ENCODE measurements at places on chromosomes 3 and 15.

- no peak for DNase-seq
Measured at GRCh38 chr3:109480014-109480413, 142.7 kb upstream of the DPPA4 start.

DNA sequence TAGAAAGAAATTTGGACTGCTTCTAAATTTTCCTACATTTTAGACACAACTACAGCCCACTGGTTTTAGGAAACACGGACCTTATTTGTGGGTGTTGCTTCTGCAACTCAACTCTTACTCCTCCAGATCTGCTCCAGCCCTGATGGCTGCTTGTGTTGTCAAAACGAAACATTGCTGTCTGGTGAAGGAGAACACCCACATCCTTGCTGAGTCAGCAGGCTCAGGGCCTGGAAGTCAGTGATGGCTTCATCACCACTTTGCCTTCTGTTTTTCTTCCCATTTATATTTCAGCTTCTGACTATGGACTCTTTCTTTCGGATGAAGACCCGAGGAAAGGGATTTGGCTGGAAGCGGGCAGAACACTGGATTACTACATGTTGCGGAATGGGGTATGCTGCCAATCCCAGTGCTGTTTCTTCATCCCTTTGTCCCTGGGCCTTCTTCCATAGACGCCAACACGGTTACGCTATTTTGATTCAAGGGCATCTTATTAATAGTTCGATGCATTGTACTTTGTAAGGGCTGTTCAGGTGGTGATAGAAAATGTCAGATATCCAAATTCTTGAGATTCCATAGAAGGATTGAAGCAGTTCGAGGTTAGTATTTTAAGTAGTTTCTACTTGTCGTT lies 392.6 kb upstream of the TPM1 start:
- DNase-seq = peak; percentile 55

GRCh38 chr15:81280696-81281455 lies 43.1 kb downstream of the STARD5 start:
- DNase-seq = no peak

DNA sequence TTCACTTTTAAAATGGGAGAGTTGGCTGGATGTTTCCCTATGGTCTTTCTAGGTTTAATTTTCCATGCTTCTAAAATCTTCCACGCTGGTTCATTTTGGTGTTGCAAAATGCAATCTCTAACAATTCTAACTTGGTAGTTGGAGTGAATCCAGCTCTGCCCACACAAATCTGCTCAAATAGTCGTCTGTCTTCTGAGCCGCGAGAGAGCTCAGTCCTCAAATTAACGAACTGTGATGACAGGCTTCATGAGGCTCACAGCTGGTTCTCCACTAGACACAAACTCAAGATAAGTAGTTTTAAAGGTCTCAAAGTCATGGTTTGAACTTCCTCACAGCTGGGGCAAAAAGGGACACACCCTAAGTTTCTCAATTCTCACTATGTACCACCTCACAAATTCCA lies 178.6 kb upstream of the LYSMD4 start:
- no peak for DNase-seq

DNA sequence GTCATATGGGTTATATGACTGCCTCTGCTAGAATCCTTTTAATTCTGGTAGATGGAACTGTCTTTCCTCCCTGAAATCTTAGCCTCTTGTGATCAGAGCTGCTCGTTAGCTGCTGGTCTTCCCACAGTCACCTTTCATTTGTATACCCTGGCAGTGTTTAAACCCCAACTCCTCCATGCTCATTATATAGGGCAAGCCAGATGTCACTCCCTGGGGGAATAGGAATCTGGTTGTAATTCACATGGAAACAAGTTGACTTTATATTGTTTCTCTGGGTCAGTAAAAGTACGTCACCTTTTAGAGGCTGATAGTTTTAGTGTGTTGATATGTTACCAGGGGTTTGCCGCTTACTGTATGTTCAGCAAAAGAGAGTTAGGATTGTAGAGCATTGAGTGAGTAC lies 103.5 kb downstream of the ITPR1 start:
- DNase-seq = no peak

DNA sequence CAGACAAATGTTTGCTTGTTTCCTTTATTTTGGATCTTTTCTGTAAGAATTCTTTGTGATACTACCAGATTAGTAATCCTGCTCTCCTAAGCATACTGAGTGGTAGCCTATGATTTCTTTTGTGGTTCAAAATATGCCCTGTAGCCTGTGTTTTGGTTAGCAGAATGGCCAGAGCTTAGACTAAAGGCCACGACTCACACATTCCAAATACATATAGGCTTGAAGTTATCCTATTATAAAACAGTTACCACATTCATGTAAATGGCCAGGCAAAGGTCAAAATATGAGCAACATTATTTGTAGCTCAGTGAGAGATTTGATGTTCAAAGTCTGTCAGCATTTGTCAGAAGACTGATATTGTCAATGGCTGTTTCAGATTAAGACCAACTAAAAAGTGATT lies 84.5 kb downstream of the MITF start:
- DNase-seq = no peak

DNA sequence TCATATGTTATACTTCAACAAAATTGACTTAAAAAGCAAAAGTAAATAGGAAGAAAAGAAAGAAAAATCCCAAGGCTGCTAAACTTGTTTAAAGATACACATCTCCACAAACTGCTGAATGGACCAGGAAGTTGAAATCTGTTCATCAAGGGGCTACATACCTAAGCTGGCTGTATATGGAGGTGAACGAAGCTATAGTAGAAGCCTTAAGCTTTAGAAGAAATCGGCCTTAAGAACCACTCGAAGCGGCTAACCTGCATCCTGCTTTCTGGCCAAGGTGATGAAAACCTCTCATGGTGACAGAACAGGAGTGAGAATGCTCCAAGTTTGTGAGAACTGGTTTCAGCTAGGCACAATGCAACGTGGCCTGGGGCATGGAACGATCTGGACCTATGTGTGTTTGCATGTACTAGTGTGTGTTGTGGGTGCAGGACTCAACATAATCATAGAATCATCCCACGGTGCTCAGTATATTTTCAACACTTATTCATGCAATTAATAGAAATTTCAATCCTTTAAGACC lies 31.3 kb upstream of the SPTBN5 start:
- DNase-seq = no peak

GRCh38 chr15:28208583-28208982 lies 109.5 kb upstream of the OCA2 start:
- no peak for DNase-seq

DNA sequence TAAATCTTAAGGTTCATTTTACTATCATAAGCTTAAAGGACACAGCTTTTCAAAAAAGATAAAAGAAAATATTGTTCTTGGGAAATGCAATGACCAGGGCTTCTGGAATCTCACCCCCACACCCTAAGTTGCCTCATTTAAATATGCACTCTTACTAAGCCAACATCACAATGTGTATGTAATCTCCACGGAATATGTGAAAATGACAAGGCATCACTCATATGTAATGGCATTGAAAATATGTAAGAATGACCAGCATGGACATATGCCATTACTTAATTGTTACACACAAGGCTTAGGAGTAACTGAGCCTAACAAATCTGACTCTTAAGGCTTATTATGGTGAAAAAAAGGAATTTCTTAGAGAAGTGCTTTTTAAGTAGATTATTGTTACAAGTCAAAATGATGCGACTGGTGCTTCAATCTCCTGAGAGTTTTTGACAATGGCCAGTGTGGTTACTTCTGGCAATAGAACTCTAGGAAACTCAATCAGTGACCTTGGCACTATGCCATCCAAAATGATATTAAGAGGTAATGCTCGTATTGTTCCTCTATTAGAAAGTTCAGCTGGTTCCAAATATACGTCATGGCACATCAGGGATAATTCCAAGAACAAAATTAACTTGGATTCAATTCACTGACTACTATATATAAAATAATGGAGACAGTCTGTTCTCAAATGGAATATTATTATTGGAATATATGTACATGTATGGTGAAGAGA lies 290.0 kb upstream of the PLSCR5 start:
- peak; percentile 2 for DNase-seq

DNA sequence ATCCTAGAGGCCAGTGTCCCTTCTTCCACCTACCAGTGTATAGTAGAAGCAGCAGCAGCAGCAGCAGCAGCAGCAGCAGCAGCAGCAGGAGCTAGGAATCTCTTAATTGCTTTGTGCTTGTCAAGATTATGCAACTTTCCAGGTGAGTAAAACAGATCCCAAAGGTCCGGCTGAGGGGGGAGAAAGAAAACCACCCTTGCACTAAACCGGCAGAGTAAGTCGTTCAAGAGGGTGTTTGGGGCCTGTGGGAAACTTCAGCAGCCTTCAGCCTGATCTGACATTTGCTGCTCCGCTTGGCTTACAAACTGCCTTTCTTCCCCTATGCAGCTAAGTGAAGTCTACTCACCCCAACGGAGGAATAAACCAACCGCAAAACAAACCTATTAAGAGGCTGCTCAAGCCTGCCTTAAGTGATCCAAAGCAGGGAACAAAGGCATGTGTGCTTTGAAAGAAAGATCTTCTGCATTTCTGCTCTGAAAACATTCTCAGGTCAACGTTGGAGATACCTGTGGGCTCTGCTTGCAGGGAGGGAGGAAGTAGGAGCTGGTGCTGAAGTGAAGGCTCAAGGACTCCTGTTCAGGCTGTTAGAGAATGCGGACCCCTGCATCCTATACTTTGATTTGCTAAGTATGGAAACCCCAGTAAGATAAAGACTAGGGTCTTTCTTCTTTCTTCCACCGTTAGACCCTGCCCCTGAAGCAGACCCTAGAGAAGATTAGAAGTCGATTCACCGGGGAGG lies 35.7 kb upstream of the DLG1 start:
- DNase-seq = no peak

DNA sequence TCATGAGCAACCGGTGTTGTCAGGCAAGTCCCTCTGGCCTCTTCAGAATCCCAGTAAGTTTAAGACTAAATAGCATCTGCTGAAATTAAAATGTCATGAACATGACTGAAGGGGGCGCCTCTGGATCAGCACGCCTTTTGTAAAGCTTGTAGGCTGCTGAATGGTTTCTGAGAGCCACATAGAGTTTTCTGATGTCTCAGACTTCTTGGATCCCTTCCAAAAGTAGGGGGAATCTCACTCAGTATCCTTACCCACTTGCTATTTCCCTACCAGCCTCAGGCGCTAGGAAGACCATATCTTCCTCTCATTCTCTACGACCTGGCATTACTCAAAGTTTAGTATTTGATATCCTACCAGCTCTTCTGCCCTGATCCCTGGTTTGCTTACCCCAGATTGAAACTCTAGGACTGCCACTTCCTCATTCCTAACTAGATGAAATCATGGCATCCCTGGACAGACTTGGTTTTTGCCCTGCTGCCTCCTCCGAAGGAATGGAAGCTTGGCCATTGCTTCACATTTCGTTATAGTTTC lies 62.7 kb upstream of the CD47 start:
- peak; percentile 85 for DNase-seq

GRCh38 chr3:149180057-149180573 lies 41.5 kb downstream of the CP start:
- peak; percentile 100 for DNase-seq

DNA sequence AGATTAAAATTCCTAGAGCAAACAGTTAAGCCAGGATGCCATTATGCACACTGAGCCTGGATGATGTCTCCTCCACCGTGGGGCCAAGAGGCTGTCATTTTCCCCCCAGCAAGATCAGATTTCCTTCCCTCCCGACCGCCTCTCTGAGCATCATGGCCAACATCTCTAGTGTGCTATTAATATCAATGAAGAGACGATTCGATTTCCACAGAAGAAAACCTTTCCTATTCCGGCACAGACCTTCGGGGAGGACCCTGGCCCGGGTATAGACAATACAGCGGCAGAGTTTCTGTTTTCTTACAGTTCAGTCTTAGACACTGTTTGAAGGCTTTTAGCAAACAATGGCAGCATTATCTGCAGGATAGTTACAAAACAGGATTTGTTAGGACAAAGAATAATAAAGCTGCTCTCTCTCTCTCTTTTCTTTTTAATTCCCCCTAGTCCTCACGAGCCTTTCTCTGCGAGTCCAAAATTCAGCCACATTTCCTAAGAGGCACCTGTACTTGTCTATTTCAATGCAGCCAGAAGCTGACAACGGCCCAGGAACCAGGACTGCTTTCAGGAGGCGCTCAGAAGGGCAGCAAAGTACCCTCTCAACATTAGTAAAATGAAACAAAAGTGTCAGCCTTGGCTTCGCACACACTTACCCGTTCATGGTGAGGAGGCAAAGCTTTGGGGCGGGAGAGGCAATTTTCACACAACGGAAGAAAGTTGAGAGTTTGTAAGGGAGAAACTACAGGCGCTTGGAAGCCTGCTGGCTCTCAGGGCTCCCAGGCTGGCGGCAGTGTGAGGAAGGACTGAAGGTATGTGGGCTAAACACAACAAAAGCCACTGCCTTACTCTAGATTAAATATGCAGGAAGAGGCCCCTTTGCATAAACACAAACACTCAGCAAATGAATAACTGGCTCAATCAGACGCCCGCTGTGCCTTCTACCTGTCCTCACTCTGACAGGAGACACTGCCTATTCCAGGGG lies 278.0 kb downstream of the FOXP1 start:
- peak; percentile 22 for DNase-seq

GRCh38 chr3:40669176-40669575 lies 144.4 kb downstream of the ZNF621 start:
- no peak for DNase-seq

- DNase-seq = peak; percentile 83
Measured at GRCh38 chr15:74382004-74382816, 14.8 kb upstream of the CYP11A1 start.

GRCh38 chr3:24830230-24831152 lies 335.8 kb upstream of the THRB start:
- DNase-seq = no peak

DNA sequence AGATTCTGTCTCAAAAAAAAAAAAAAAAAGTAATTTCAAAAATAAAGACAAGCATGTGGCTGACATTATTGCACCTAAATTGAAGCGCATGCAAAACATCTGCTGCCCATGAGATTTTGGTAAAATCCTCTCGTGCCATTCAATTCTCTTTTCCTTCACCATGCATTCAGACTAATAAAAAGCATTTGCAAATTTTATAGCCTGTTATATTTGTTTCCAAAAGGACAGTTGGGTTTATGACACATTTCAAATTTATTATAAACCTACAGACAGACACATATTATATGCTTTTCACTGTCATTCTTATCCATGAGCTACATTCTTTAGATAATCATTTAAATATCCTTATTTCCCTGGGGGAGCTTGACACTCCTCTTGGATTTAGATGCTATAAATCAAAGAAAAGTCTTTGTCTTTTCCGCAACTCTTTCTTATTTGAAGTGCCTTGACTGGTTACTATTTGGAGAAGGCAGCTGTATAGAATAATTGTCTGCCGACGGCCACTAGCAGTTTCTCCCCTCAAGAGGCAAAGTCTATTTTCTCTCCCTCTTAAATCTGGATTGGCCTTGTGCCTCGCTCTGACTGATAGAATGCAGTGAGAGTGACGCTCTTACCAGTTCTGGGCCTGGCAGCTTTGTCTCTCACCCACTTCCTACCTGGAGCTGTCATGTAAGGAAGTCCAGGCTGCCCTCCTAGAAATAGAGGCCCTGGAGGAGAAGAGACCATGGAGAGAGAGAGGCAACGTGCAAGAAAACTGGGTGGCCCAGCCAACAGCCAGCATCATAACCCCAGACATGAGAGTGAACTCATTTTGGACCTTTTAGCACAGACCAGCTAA lies 6.8 kb upstream of the LRIG1 start:
- no peak for DNase-seq
